ENCODE measurements at places on chromosomes 16 and 17.

GRCh38 chr16:85541980-85542900 is 70.9 kb upstream of the GSE1 start:
- no peak for DNase-seq

DNA sequence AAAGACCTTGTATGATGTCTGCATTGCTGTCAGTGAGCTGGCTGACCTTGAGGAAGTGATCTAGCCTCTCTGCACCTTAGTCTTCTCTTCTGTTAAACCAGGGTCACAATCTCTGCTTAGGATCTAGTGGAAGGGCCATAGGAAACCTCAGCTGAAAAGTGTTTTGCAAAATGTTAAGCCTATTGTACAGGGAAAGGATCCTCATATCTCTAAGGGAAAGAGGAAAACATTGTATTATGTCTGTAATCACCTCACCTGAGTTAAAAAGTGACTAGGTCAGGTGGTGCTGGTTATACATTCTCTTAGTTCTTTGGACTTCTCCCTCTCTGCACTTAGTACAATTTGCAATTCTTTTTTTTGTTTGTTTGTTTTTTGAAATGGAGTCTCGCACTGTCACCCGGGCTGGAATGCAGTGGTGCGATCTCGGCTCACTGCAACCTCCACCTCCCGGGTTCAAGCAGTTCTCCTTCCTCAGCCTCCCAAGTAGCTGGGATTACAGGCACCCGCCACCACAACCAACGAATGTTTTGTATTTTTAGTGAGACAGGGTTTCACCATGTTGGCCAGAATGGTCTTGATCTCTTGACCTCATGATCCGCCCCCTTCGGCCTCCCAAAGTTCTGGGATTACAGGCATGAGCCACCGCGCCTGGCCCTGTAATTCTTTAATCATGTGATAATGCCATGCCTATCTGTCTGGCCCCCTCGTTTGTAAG is 2.0 kb upstream of the SEPHS2 start:
- no peak for DNase-seq

GRCh38 chr17:74763565-74764387 is 12.4 kb downstream of the NAT9 start:
- DNase-seq, result no peak

DNA sequence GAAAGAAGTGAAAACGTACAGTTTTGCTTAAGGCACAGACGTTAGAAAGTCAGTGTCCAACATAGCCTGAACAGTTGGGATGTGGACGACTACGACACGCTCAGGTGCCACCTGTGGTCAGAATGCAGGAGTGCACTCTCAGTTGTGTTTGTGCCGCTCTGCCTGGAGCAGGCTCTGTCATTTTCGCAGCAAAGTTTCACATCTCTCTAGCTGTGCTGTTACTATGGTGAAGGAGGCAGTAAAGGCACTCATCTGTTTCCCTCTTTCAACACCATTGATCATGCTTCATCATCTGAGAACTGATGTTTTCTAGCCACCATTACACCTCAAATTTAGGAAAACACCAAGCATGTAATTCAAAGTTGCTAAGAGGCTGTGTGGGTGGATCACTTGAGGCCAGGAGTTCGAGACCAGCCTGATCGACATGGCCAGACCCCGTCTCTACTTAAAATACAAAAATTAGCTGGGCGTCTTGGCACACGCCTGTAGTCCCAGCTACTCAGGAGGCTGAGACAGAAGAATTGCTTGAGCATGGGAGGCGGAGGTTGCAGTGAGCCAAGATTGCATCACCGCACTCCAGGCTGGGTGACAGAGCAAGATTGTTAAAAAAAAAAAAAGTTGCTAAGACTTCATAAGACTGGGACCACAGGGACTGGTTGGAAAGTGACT is 44.9 kb upstream of the DNAJA2 start:
- DNase-seq, result peak; percentile 14

- no peak for DNase-seq
These were observed 71.2 kb downstream of the OMG start for GRCh38 chr17:31225831-31226230.

GRCh38 chr17:75548813-75549212 is 23.3 kb downstream of the LLGL2 start:
- DNase-seq, result no peak

DNA sequence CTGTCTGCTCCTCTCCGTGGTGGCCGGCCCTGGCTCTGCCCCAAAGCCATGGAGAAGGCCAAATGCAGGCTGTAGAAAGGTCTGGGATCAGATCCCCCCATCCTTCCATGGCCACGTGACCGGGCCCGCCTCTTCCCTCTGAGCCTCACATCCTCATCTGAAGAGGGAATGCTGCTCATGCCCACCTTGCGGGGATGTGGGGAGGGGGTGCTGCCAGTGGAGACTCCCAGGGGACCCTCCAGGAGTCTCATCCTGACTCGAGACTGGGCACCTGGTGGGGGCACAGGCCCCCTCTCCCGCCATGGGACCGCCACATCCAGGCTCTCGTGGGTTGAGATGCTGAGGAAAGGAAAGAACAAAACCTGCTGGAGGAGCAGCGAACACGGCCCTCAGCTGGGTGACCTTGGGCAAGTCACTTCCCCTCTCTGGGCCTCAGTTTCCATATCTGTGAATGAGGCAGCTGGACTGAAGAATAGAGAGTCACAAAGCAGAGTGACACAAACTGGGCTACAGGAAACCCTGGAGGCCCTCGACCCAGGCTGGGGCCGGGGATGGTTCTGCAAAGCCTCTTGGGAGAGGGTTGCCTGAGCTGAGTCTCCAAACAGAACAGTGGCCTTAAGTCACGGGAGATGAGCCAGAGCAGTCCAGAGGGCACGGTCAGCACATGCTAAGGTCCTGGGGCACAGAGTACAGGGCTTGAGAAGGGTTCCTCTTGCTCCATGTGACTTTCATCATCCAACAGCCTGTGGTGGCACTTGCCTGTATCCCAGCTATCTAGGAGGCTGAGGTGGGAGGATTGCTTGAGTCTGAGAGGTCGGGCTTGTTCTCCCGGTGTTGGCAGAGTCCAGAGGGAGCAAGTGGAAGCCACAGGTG is 30.1 kb downstream of the SOCS1 start:
- DNase-seq, result peak; percentile 17

DNA sequence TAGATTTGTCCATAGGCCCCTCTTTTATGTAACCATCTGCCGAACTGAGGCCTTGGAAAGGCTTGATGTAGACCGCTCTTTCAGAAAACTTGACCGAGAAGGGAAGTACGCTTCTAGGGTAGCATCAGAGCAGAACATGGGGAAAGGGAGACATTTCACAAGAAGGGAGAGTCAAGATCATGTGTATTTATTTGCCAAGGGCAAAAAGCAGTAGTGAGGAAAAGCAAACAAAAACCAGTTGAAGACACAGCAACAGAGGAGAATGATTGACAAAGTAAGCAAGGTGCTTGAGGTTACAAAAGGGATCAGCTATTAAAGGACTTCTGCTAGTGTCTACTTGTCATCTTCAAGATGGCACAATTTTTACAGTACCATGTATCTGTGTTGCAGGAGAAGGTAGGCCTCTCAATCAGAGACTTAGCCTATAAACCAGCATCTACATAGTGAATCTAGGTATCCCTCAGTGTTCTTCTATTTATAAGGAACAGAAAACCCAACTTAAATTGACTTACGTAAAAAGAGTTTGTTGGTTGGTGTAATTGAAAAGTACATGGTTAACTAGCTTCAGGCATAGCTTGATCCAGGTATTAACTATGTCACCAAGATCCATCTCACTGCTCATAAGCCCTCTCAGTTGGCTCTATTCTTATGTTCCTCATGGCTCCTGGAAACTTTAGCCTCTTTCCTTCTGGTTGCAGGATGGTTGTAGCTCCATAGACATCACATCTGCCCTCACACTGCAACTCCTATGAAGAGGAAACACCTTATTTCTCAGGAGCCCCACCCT is 288.4 kb downstream of the IRX3 start:
- DNase-seq, result no peak

GRCh38 chr16:84527532-84528269 is 23.2 kb upstream of the MEAK7 start:
- DNase-seq, result no peak

DNA sequence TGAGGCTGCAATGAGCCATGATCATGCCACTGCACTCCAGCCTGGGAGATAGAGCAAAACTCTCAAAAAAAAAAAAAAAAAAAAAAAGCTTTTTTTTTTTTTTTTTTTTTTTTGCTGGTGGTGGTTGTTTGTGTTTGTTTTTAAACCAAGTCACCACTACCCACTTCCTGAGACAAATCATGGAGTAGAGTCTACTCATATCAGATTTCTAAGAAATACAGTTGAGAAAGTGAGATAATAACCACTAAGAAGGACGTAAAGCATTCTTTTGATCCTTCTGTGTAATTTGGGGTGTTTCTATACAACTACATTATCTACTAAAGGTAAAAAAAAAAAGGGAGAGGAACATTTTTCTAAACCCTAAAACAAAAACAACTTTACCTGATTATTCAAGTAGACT is 38.0 kb downstream of the AXIN2 start:
- DNase-seq, result no peak

GRCh38 chr17:1049446-1050225 is 52.7 kb downstream of the TIMM22 start:
- DNase-seq, result no peak

DNA sequence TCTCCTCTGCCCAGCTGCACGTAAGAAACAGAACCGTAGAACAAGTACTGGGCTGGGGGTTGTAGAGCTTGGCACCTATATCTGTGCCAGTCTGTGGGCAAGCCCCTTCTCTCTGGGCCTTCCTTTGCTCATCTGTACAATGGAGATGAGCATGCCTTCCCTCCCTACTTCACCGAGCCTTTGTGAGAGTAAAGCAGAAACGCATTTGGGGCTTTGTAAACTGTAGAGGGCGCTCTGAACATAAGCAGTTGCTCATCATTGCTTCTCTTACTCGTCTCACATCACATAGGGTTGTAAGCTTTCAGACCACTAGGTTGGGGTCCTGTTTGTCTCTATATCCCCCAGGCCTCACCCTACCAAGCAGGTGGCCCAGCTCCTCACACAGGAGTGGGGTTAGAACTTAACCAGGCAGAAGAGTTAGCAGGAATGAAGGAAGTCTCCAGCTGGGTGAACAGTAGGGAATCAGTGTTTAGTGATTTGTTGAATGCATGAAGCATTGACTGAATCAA is 15.1 kb downstream of the SAMD14 start:
- peak; percentile 18 for DNase-seq

- DNase-seq, result peak; percentile 48
These were observed 52.8 kb downstream of the TOM1L2 start for GRCh38 chr17:17919169-17920107.

DNA sequence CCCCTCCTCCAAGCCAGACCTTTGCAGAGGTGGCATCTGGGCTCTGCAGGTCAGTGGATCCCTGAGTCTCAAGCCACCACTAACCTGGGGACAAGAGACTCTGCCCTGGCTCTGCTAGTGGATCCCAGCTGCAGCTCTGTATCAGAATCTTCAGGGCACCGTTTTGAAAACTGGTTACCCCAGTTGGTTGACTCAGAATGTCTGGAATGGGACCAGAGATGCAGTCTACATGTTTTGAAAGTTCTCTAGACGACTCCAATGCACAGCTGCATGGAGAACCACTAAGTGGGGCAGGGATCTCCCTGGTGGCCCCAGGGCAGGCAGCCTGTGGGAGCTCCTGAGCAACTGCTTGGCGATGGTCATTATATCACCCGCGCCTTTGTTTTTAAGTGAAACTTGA is 34.1 kb upstream of the ADORA2B start:
- DNase-seq, result no peak

- DNase-seq, result no peak
These were observed 18.5 kb upstream of the TERF2 start for GRCh38 chr16:69404275-69404805.

GRCh38 chr17:41329279-41329948 is 13.9 kb upstream of the KRTAP17-1 start:
- DNase-seq, result no peak

DNA sequence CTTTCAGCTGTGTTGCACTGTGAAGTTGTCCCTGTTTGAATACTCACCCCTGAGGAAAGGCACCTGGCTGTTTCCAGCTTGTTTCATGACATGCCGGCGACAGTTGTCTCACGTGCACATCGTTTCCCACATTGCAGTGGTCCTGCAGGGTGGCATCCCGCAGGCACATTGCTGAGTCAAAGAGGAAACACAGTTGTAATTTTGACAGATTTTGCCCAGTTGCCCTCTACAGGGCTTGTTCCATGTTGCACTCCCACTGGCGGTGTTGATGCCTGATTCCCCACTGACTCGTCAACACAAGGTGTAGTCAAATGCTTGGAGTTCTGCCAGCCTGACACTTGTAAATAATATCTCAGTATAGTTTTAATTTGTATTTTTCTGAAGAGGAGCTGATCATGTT is 23.8 kb downstream of the EPN2 start:
- no peak for DNase-seq

DNA sequence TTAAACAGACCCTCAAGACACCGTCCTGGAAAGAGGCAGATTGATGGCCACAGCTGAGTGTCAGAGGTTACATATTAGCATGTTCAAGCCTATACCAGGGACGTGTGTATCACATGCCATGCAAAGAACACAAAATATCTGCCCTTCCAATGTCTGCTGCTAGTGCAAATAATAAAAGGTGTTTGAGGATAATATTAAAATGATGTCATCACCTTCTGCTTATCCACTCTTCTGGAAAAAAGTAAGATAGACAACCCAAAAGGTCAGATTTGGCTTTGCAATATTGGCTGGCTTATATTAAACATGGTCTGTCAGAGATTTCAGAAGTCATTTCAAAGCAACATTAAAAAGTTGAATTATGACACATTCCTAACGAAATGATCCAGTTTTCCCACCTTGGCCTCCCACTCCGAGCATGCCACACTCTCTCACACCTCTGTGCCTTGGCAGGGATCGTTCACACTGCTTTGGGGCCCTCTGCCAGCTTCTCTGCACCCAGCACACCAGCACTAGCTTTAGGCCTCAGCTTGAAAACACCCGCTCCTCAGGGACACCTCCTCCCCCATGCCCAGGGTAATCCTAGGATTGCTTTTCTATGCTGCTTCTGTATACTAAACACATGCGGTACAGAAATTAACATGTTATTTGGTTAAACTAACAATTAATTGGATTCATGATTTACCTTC is 248.2 kb downstream of the NTN1 start:
- no peak for DNase-seq

GRCh38 chr16:89795676-89796075 is 20.8 kb downstream of the FANCA start:
- DNase-seq, result no peak
